ENCODE measurements at places on chromosomes 16 and 17.

DNA sequence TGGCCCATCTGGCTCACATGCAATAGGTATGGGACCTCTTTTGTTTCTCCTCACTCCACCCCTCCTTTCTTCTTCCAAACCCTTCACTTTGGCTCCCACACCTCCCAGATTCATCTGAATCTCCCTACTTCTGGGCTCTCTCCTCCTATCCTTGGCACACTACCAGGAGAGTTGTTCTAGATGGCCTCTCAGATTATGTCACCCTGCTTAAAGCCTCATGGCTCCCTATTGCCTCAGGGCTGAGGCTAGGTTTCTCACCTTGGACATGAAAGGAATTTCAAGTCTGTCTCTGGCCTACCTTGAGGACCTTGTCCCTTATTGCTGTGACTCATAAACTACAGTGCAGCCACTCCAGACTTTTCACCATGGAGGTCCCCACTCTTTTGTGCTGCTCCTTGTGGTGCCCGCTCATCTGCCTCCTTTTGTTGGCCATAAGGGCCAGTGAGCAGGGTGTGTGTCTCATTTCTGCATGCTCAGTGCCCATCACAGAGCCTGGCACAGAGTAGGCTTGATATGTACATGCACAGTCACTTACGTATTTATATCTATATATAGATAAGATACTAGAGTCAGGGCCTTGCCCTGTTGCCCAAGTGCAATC, 1.0 kb upstream of the MFAP4 start:
- DNase-seq, result no peak

DNA sequence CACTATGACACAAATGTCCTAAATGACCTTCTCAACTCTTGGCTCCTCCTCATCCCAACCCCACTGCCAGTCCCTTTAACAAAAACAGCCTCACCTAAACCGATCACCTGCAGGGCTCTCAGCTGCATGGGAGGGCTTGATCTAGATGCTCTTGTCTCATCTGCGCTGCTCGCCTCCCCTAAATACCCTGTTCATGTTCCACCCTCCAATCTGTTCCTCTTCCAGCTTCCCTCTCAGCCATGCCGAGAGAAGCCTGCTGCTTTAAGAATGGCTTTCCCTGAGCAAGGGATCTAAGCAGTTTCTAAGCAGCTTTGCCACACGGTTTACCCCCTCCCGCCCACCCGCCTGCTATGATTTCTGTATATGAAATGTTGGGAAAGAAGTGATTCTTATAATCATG, 23.7 kb downstream of the PIPOX start:
- DNase-seq, result no peak

- DNase-seq, result no peak
Measured at GRCh38 chr17:6254036-6254435, 180.9 kb downstream of the AIPL1 start.

DNA sequence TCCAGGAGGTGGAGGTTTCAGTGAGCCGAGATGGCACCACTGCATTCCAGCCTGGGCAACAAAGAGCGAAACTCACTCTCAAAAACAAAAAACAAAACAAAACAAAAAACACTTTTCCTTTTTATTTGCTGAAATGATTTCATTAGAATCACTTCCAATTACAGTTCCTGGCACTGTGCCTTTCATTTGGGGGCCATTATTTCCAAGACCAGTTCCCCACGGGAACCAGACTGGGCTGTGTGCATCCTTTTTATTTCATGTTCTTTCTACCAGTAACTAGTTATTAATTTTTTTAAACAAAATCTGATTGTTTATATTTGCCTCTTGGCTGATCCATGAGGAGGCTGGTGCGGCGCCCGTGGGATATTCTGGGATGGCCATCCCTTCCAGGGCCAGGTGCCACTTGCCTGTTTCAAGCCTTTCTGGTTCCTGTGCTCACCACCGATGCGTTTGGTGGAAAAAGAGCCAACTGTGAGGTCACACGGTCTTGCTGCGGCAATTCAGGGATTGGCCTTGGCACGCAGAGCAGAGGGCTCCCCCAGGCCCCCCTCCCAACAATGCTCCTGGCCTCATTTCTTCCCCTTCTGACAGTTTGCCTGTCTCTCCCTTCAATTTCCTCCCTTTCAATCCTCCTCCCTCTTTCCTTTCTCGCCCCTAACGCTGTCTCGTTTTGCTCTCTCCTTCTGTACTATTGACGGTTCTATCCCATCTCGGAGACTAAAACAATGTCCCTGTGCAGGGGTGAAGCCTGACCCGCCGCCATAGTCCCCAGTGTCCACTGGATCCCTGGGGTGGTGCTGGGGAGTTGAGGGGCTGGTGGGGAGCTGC, 13.4 kb downstream of the UBALD1 start:
- DNase-seq, result no peak

DNA sequence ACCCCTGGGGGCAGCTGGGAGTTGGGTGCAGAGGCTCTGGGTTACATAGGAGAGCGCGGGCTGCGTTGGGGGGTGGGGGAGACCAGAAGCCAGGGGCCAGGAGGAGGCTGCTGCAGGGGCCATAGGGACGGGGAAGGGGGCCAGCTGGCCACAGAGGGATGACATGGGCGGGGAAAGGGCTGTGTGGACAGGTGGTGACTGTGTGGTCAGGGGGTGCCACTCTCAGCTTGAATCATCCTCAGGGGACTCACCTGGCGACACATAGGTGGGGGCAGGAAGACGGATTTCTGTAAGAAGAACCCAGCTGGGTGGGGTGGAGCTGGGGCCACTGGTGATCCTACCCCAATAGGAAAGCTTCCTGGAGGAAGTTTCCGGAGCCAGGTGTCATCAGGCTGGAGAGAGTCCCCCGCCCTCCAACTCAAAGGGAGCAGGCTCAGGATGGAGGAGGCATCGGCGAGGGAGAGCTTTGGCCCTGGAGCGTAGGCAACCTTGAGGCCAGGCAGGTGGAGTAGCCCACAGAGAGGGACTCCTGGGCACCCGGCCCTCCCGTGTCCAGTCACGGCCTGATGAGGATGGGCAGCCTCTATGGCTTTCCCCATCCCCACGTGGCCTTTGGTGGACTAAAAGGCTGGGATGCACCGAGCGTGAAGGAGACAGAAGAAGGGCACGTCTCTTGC, 1.2 kb downstream of the TRPV3 start:
- no peak for DNase-seq

GRCh38 chr17:83176623-83177583, 97.5 kb downstream of the METRNL start:
- no peak for DNase-seq

DNA sequence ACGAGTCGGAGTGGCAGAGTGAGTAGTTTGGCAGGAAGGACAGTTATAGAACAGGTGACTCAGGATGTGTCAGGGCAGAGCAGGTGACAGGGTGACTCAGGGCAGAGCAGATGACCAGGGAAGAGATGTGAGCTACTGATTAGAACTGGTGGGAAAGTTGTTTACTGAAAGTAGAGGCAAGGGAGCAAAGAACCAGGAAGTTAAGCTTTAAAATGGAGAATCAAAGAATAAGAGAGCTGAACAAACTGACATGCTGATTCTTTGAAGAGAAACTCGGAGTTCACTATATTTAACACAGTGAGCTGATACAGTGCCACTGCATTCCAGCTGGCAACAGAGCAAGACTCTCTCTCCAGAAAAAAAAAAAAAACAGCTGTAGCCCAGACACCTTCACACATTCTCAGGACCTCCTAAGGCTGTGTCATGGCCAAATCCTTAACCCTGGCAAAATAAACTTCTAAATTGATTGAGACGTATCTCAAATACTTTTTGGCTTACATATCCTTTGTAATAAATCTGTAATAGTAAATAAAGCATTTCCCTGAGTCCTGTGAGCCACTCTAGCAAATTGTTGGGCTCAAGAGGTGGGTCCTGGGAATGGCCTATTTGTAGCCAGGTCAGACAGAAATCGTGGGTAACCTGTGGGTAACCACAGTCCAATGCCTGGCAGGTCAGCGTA, 12.3 kb upstream of the UBE2I start:
- DNase-seq, result no peak

GRCh38 chr16:5025171-5025632, 8.5 kb downstream of the NAGPA start:
- DNase-seq, result no peak

GRCh38 chr16:54774768-54775167, 155.9 kb upstream of the IRX5 start:
- no peak for DNase-seq

- DNase-seq, result no peak
Measured at GRCh38 chr17:43019418-43019817, 2.8 kb downstream of the VAT1 start.

GRCh38 chr17:43467981-43468581, 15.7 kb upstream of the DHX8 start:
- no peak for DNase-seq

- DNase-seq, result no peak
Measured at GRCh38 chr17:1882836-1883235, 53.0 kb downstream of the RPA1 start.

GRCh38 chr17:76152591-76152990, 11.5 kb upstream of the FOXJ1 start:
- no peak for DNase-seq

- DNase-seq, result no peak
Measured at GRCh38 chr17:63700528-63701455, 867 bp upstream of the LIMD2 start.

- no peak for DNase-seq
Measured at GRCh38 chr17:29569245-29569950, 897 bp downstream of the TP53I13 start.

- no peak for DNase-seq
Measured at GRCh38 chr17:80101011-80101945, at the start of gene GAA. TSS of gene GAA (plus strand) at chr17:80101581. CDS start at chr17:80104587, 3,006 bp downstream.

DNA sequence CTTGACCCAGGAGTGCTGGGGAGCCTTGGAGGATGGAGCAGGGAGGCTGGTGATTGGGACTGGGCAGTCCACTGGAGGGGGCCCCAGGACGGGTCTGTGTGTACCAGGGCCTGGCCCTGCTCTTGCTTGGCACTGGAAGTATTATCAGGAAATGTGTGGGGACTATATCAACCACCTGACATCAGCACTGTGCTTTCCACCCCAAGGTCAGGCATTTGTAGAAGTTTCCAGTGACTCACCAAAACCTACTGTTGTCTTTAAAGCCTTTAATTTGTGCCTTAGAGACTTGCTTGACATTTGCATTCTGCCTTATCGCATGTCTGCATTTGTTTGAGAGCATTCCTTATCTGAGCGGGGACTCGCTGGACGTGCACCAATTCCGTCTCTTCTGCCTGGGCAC, 323.1 kb downstream of the FOXL1 start:
- DNase-seq, result no peak

DNA sequence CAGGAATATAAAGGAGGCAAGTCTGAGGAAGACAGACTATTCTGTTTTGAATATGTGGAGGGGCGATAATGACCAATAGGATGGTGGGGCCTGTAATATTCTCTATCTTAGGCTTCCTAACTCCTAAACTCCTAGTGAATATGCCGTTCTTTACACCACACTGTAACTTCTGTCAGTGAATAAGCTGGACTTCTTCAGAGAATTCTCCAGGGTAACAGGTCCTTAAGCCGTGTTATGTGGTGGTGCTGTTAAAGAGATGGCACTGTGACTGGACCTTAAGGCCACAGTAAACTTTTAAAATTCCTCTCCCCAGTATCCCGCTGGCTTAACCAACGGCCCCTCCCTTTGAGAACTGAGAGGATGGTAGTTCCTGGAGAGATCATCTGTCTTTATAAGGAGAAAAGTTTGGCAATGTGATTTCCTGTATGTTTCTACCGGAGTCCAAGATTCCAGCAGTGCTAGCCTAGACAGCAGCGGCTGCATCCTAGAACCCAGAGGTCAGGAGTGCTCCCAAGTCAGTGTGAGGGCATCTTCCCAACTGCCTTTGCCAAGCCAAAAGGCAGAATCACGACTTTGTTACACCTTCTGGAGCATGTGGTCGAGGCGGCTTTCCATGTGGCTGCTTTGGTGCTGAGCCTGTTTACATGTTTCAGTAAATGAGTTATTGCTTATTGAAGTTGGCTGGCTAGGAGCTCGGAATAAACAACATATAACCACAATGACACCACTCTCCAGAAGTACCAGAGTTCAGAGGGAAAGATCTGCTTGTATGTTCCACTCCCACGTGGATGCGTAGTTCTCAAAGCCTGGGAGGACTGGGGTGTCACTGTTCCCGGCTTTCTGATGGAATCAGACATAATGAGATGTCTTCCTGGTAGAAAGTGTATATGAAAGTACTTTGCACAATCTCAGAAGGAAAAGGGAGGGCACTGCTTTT, 41.0 kb downstream of the TUBD1 start:
- no peak for DNase-seq

DNA sequence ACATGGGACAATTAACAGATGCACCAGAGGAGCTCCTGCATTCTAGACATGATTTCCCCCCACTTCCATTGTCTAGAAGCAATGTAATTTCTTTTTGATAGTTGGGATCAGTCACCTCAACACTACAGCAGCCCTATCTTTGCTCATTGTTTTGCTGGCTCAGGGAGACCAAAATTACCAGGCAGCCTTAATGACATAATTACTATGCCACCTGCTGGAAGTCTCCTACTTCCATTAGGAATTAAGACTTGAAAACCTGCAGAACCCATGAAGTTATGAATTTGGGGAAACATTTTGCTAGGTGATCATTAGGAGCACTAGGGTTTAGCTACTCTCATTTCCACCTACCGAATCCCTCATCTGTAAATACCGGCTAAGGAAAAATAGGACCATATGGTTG, 312.0 kb upstream of the CA10 start:
- DNase-seq, result no peak

DNA sequence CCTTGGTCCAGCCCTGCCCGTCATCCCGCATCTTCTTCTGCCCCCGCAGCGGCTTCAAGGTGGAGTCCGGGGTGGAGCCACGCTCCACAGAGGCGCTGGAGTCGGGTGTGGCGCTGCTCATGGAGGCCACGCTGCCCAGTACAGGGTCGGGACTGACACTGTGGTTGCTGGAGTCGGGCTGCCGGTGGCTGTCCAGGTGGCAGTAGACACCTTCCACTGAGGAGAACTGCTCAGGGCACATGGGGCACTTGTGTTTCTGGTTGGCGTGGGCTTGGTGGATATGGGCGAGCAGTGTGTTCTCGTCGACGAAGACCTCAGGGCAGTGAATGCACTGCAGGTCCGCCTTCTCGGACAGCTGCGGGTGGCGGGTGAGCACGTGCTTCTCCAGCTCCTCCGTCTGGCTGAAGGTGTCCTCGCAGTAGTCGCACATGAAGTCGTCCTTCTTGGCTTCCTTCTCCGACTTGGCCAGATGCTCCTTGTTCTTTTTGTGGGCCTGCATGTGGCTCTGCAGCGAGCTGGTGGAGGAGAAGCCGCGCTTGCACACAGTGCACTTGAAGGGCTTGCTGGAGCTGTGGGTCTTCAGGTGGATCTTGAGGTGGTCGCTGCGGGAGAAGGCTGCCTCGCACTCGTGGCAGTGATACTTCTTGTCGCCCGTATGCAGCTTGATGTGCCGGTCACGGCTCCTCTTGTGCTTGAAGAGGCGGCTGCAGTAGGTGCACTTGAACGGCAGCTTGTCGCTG, 217.8 kb downstream of the ZNF423 start:
- DNase-seq, result no peak
